Activated CD4-positive, alpha-beta T cell treated with anti-CD3 and anti-CD28 coated beads for 4 hours (primary cell): ENCODE measurements at places on chromosomes 7 and 10.

GRCh38 chr7:78124216-78124615, 325.6 kb downstream of the PHTF2 start:
- no peak for DNase-seq

DNA sequence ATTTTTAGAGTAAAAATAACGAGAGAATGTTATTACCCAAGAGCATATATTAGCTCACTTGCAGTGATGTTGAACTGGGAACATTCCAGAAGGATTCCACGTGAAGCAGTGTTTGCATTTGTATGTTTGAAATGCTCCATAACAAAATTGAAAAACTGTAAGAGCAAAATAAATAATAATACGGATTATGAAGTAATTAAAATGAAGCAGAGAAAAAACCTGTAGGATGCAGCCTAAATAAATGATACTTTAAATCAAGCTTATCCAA, 203.3 kb downstream of the BAMBI start:
- no peak for DNase-seq

DNA sequence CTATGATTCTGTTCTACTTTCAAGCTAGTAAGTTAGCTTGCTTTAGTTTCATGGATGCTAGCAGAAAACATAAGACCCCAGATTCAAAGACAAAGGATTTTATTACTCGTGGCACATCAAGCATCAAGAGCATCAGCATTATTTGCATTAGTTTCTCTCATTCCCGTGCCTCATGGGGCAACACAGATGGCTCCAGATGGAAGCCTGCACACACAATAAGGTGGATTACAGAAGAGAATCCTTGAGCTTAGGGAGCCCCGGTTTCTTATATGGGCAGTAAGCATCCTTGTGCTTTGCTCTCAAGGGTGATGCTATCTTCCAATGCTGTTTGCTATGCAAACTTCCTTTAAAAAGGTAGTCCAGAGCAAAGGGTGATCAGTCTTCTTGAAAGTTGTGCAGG, 10.7 kb upstream of the CAPZA2 start:
- DNase-seq = no peak

- no peak for DNase-seq
Measured at GRCh38 chr10:27646604-27647175, 98.9 kb downstream of the MKX start.

DNA sequence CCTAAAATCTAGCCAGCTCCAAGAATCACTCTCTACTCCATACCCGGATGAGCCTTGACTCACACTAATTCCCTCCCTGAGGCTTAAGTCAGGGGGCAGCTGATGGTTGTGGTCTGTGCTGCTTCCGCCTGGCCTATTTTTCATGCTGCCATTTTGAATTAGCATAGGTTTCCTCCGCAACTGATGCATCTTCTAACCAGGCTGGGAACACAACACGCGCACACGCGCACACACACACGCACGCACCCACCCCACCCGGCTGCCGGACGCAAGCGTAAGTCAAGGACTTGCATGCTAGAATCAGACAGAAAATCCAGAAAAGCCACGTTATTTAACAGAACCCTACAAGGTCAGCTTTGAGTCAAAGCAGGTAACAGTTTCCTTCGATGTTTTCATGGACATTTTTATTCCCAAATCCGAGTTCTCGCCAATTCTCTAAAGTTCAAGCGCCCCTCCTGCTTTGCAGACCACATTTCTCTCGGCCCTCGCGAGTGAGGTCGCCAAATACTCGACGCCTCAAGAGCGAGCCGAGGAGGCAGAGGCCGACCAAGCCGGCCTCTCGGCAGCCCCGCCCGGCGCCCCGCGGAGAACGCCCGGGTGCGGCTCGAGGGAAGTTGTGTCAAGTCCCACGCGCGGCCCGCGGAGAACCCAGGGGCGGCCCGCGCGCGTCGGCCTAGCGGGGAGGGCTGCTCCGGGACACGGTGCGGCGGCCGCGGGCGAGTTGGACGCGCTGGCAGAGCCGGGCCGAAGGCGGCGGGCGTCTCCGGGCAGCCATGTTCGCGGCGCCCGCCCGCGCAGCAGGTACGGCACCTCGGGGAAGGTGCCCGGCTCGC, 961 bp downstream of the SCRN1 start:
- peak; percentile 11 for DNase-seq

DNA sequence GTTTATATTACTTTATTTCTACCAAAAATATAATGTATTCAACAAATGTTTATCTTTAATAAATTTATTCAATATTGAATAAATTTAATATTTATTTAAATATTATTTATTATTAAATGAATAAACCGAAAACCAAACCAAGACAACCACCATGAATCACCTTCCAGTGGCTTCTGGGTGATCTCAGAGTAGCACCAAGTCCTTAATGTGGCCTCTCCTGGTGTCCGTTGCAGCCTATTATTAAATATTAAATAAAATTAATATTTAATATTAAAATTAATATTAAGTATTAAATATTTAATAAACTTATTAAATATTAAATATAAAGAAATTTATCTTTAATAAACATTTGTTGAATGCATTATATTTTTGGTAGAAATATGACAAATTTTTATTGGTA, 143.3 kb upstream of the PLPP4 start:
- DNase-seq = no peak

DNA sequence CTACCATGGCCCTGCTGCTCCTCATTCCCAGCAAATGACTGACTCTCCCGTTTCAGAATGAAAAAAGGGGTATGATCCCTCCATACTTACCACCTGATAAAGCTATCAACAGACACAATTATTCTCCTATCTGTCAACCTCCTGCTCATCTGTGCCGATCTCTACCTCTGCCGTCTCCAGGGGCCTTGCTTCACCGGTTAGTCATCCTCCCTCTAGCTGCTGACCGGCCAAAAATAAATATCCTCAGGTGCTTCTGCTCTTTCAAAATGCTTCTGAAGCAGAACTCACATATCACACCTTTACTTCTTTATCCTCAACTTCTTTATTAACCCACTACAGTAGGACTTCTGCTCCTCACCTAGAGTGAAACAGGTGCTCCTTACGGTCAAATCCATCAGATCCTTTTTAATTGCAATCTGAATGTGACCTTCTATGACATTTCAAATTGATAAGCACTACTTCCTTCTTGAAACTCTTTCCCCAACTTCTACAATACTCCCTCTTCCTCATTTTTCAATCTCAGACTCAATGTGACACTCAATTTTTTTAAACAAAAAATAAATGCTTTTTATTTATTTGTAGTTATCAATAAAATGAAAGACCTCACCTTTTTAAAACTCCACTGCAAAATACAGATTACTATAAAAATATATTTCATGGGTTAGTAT, 63.2 kb downstream of the LMBR1 start:
- DNase-seq = no peak

DNA sequence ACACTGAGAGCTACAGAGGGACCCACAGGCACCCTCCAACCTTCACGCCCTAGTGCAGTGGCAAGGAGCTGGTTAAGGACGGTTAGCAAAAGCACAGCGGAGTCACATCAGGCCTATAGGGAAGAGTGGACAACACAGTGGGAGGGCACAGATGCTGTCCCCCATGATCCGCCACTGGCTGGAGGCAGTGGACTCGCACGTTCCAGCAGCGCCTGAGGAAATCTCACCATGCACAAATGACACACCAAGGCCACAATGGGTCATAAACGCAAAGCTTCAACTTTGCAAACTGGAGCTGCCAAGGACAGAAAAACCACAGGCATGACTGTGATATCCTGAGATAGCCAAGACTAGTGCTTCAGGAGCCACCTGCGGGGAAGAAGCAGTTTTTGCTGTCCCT, 58.8 kb downstream of the GRB10 start:
- no peak for DNase-seq

DNA sequence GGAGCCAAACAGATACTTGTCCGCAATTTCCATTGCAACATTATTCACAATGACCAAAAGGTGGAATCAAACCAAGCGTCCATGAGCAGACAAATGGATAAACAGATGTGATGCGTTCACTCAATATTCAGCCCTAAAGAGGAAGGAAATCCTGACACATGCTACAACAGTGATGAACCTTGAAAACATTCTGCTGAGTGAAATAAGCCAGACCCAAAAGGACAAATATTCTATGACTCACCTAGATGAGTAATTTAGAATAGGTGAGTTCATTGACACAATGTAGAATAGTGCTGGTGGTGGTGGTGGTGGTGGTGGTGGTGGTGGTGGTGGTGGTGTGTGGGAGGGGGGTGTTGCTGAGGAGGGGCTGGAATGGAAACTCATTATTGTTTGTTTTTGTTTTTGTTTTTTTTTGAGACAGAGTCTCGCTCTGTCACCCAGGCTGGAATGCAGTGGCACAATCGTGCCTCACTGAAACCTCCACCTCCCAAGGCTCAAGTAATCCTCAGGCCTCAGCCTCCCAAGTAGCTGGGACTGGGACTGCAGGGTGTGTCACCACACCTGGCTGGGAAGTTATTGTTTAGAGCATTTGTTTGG, 28.6 kb downstream of the SMKR1 start:
- peak; percentile 11 for DNase-seq

DNA sequence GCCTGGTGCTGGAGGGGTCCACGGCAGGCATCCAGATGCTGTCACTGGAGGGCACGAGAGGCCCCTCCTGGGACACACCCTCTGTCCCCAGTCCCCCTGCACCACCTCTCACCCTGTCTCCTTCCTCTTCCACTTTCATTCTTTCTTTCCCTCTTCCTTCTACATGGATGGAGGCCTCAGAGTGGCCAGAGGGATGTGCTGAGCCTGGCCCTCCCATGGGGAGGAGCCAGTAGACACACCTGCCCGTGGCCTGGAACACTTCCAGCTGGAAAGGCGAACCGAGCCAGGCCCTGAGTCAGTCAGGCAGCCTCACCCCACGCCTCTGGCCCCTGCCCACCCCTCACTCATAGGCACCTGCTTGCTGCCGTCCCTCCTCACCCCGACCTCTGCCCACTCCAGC, 55.9 kb upstream of the MXI1 start:
- no peak for DNase-seq

GRCh38 chr7:44377681-44378421, 52.5 kb upstream of the CAMK2B start:
- no peak for DNase-seq

GRCh38 chr10:31123946-31124345, 92.3 kb upstream of the ZNF438 start:
- DNase-seq = no peak

GRCh38 chr7:121466455-121466854, 70.3 kb upstream of the FAM3C start:
- no peak for DNase-seq

DNA sequence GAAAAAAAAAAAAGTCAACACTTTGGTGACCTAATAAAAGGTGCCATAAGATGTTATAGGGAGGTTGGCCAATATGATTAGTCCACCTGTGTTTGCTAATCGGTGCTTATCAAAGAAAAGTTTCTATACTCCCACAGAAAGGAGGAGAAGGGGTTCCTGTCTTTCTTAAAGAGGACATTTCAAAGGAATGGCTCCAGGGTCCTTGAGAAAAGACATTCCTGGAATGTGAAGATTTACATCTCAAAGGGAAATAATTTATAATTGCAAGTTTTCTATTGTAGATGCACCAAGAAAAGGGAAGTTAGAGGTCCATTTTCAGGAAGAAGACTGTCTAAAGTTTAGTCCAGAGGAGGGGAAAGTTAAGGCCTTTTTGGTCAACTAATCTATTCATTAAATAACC, 715.3 kb downstream of the NXPH1 start:
- no peak for DNase-seq

- DNase-seq = no peak
Measured at GRCh38 chr7:94907811-94908322, 473 bp downstream of the PPP1R9A start.

DNA sequence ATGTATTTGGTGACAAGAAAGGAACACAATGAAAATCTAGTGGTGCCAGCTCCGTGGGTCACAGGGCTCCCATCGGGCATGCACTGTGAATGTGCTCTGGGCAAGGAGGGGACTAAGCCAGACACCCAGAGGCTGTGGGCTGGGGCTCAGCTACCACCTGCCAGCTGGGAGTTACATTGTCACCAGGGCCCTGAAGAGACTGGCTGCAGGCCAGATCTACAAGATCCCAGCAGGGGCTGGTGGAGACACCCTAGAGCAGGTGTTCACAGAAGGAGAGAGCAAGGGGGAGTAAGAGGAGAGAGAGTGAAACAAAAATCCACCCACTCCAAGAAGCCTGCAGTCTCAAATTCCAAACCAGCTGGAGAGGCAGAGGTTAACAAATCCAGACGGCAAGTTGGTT, 116.6 kb upstream of the ADCY1 start:
- no peak for DNase-seq

GRCh38 chr10:34406463-34407323, 408.4 kb downstream of the PARD3 start:
- no peak for DNase-seq

DNA sequence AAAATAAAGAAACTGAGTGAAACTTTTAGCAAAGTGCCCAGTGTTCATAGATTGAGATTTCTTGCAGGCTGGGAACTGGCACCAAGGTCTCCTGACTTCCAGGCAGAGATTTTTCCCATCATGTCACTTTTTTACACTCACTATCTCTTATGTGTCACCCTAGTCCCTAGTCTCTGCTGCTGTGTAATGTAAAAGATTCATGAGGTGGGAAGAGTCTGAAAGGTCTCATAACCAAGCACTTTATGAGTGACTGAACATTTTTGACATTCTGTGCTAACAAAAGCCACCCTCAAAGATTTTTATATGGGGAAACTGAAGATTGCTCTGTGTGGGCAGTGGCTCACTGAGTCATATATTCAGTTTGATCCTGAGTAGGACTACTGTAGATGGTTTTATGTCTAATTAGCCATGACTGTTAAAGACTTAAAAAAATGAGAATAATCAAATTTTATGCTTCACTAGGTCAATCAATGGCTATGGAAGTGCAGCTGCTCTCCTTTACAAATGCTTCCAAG, 900.3 kb upstream of the SORCS1 start:
- DNase-seq = no peak

- no peak for DNase-seq
Measured at GRCh38 chr7:98760201-98760651, 109.6 kb downstream of the TMEM130 start.

DNA sequence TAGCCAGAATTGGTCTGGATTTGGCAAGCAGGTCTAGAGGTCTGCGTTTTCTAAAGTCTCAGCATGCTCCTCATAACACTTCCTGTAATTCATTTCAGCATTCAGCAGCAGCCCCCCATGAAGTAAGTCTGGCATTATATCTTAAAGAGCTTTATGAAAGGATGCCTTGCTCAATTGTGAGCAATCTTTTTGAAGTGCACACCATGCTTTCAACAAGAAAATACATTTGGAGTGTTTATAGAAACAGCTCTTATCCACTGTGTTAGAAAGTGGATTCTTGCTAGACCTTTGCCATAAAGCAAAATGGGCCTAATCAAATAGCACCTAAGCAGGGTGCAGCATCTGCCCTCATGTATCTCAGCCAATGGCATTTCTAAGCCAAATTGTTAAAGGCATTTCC, 378.0 kb upstream of the AKR1E2 start:
- DNase-seq = no peak

- peak; percentile 49 for DNase-seq
Measured at GRCh38 chr10:22252801-22253579, 35.2 kb upstream of the EBLN1 start.

DNA sequence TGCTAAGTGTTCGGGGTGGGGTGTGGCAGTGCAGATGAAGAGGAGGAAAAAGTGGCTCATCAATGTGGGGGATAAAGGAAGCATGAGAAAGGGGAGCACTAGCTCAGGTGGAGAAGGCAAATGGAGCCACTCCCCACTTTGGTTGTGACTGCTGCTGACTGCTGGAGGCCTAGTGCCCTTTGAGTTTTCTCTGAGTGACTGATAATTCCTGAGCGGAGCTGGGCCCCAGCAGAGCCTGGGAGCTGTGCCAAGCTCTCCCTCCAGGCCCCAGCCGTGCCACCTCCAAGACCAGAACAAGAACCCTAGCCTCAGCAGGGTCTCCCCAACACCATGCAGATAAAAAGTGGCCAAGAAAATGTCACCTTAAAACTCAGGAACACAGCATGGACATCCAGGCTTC, 9.7 kb upstream of the RASSF4 start:
- DNase-seq = no peak
